ENCODE measurements at places on chromosomes 3 and 15.

- no peak for DNase-seq
These were observed 108.1 kb upstream of the PLAAT1 start for GRCh38 chr3:193132964-193133363.

- DNase-seq, result no peak
These were observed 70.1 kb upstream of the SLCO3A1 start for GRCh38 chr15:91783451-91783850.

- DNase-seq, result no peak
These were observed 29.9 kb downstream of the TIGIT start for GRCh38 chr3:114323546-114324254.

DNA sequence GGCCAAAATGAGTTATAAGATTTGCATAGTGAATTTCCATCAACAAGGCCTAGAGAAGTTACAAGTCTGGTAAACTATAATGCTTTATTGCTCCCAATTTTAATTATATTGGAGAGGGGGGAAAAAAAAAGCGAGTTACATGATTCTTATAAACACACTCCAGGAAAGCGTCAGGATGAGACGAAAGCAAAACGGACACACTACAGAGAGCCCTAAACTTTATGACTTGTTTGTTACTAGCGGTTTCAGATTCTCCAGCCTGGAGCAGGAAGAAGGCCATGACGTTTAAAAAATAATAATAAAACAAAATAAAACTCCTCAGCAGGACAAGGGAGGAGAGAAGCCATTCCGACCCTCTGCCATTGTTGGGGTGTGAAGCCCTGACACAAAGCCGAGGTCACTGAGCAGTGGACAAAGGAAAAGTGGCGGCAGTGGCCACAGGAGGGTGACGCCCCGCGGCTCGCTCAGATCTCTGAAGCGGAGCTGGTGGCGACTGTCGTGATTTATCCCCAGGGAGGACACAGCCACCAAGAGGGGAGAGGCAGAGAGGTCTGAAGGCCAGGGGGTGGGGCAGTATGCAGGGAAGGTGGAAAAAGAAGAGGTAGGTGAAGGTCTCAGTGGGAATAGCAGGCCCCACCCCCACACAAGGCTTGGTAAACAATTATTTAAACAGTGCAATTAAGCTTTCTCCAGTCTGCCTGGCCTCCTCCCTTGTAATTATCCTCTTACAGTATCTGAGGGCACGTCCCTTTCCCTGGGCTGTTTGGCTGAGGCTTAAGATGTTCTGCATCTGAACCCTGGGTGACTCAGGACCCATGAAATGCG, 45.3 kb downstream of the ADAMTS9 start:
- DNase-seq, result no peak

DNA sequence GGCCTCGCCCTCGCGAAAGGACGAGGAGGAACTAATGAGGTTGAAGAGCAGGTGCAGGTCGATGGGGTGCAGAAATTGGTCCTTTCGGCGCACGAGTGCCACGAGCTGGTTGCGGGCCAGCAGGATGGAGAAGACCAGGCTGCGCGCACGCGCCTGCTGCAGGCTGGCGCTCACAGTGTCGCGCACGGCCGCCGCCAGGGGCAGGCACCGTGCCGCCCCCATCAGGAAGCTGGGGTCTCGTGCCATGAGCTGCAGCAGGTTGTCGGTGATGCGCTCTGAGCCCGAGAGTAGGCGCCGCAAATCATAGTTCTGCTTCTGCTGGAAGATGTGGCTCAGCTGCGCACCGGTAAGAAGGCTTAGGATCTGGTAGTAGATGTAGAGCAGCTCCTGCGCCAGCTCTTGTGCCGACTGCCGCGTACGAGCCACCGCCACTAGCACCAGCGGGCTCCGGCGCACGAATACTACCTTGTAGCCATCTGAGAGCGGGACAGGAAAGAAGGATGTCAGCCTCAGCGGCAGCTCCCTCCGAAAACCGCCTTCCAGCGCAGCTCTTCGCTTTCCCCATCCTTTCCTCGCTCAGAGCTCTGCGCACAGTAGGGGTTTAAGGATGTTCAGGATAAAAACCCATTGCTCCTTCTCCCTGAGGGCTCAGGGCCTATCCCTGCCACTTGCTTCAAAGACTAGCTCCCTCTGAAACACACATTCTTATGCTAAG, 6.9 kb upstream of the MST1R start:
- no peak for DNase-seq

DNA sequence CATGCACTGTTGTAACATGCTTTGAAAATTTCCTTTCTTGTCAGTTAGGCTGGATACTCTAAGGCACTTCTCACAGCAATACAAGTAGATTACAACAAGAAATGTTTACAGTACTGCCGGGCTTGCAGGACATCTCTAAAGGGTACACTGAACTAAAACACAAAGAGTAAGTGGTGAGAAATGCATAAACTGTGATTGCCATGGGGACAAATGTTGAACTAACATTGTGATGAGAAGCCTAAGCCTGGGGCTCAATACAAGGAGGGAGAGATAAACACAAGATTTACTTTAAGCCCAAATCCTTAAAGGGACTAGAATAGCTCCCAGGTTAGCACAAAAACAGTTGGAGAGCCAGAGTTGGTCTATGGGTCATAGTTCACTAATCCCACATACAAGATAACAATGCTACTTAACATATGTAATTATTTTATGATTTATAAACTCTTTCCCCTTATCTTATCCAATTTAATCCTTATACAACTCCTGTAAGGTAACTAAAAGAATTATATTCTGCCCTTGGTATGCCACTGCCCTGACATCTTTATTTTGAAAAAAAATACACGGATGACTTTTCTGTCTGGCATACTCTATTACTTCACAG, 126.9 kb downstream of the THRB start:
- peak; percentile 24 for DNase-seq

DNA sequence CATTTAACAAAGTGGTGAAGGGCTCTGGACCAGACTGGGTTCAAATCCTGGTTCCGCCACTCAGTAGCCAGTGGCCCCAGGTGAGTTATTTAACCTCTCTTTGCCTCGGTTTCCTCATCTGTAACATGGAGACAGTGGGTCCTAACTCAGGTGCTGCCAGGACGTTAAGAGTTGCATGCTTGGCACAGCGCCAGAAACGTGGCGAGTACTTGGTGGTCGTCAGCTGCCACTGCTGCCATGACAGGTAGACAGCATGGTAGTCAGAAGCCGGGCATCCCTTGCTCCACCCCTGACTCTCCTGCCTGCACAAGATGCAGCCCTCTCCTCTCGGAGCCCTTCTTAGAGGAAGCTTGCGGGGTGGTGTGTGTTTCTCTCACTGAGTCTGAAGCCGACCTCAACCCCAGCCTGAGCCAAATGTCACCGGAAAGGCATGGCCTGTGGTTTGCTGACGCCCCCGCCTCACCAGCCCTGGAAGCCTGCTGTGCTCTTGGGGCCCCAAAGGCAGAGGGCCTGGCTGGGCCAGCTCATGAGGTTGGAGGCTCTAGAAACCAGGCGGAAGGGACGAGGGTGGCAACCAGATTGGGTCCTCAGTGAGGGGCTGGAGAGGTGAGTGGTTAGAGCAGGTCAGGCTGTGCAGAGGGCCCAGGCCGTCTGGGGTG, 160.8 kb upstream of the TLE3 start:
- DNase-seq, result peak; percentile 85

- DNase-seq, result no peak
These were observed 66.1 kb downstream of the GLB1 start for GRCh38 chr3:33030802-33031201.

- DNase-seq, result no peak
These were observed 239.4 kb upstream of the ZPLD1 start for GRCh38 chr3:102195198-102195948.

DNA sequence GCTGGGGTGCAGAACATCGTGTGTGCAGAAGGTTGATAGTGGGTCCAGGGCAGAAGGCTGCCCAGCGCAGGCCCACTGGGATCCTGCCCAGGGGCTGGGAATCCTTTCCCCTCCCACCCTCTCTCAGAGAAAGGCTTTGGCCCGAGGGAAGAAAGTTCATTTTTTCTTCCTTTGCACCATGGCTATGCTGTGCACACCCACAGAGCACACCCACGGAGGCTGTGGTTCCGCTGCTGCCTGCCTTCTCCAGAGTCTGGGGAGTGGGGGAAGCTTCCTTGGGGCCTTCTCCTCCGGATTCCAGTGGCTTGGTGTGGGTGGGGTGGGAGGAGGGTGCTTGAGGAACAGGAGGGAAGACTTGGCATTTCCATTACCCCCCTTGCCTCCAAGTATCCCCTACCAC, 7.0 kb upstream of the PRKCD start:
- DNase-seq, result peak; percentile 84

- DNase-seq, result peak; percentile 58
These were observed 10.7 kb downstream of the H1-8 start for GRCh38 chr3:129553719-129554118.

- DNase-seq, result no peak
These were observed 24.5 kb downstream of the NEDD4 start for GRCh38 chr15:55968923-55969322.

GRCh38 chr3:107848351-107848915, 242.4 kb downstream of the CD47 start:
- no peak for DNase-seq

DNA sequence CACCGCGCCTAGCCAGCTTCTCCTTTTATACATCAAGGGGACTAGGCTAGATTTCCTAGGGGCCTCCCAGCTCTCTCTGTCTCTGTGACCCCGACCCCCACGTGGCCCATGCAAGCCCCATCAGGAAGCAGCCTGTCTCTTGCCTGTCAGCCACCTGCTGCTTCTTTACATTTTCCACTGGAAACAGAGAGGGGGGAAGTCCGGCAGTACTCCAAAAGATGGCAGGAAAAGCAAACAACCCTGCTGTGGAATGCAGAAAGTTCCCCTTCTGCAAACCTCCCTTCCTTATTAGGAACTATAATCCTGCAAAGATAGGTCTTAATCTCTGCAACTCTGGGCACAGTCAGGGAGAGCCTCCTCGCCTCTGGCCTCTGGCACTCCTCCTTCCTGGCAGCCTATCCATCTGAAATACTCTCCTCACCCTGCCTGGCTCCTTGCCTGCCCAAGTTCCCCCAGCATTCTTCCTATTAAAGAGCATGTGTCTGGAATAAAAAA, 47.4 kb upstream of the HACD2 start:
- no peak for DNase-seq

- no peak for DNase-seq
These were observed 312.3 kb upstream of the STT3B start for GRCh38 chr3:31220431-31220830.

DNA sequence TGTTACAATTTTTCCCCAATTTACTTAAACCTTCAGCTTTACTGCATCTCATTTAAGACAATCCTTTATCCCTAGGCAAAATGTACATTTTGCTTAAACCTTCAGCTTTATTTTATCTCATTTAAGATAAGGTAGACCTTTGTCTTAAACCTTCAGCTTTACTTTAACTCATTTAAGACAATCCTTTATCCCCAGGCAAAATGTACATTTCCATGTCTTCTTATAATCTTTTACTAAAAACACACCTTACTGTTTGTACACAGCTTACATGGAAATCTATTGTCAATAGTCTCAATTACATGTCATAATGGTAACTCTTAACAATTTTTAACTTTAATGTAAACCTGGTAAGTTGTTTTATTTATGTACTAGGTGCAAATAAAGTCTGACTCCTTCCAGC, 58.7 kb upstream of the MKRN3 start:
- DNase-seq, result no peak

GRCh38 chr3:74515451-74515850, 99.0 kb downstream of the CNTN3 start:
- no peak for DNase-seq

DNA sequence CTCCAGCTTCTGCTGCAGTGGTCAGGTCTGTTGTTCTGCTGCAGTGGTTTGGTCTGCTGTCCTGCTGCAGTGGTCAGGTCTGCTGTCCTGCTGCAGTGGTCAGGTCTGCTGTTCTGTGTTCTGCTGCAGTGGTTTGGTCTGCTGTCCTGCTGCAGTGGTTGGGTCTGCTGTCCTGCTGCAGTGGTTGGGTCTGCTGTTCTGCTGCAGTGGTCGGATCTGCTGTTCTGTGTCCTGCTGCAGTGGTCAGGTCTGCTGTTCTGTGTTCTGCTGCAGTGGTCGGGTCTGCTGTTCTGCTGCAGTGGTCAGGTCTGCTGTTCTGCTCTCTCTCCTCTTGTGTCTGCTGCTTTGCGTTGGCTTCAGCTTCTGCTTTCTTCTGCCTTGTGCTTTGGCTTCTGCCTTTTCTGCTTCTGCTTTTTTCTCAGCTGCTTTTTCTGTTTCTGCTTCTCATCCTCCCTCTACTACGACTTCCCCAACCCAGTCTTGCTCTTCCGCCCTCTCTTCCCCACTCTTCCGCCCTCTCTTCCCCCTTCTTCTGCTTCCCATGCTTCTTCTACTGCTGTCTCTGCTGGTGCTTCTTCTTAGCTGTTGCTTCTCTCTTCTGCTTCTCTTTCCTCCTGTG, 50.7 kb downstream of the FAM43A start:
- DNase-seq, result peak; percentile 69

- DNase-seq, result no peak
These were observed 39.6 kb downstream of the SEMA6D start for GRCh38 chr15:47756872-47757271.
